ENCODE measurements at places on chromosomes 16 and 17.

- no peak for DNase-seq
Observed at GRCh38 chr16:81567987-81568748, 123.6 kb downstream of the CMIP start.

DNA sequence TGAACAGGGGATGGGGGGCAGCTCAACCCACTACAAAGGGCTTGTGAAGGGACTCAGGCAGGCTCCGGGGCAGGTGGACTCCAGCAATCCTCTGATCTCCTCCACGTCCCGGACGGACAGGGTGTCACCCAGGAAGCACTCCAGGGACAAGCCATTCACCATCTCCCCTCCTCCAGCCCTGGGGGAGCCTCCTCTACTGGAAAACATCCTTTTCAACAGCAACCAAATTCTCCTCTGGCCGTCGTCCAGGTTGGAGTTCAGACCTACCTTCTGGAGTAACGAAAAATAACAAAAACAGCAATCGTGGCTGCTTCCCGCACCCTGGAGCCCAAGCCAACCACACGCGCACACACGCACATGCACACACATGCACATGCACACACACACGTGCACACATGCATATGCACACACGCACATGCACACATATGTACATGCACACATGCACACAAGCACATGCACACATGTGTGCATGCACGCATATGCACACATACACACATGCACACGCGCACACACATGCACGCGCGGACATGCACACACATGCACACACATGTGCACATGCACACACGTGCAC lies 8.9 kb upstream of the RBFOX3 start:
- DNase-seq = no peak

- DNase-seq = no peak
Observed at GRCh38 chr17:28963055-28963611, 11.8 kb upstream of the PHF12 start.

DNA sequence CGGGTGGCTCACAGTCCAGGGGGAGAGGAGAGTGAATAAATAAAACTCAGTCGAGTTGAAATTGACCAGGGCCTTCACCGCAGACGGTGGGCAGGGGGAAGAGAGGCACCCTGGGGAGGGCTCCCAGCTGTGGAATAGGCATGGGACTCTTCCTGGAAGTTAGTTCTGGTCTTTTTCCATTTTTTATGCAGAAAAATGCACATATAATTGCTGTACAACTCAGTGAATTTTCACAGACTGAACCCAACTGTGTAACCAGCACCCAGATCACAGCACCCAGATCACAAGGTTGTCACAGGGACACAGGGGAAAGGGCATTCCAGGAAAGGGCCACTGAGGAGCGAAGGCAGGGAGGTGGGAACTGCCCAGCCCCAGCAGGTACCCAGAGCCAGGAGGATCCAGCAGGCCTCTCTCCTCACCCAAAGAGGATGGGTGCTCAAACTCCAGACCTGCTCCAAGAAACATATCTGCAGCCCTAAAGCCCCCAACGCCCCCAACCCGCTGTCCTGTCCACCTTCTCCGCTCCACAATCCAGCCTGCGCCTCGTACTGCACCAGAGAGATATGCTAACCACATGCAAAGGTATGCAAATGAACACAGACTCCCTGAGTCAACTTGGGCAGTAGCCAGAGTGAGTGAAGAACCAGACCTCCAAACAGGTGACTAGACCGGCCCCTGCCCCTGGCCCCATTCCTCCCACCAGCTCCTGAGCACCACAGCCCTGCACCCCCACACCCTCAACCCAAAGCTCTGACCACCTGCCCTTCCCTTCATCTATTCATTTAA lies 29.1 kb upstream of the EIF1 start:
- no peak for DNase-seq

DNA sequence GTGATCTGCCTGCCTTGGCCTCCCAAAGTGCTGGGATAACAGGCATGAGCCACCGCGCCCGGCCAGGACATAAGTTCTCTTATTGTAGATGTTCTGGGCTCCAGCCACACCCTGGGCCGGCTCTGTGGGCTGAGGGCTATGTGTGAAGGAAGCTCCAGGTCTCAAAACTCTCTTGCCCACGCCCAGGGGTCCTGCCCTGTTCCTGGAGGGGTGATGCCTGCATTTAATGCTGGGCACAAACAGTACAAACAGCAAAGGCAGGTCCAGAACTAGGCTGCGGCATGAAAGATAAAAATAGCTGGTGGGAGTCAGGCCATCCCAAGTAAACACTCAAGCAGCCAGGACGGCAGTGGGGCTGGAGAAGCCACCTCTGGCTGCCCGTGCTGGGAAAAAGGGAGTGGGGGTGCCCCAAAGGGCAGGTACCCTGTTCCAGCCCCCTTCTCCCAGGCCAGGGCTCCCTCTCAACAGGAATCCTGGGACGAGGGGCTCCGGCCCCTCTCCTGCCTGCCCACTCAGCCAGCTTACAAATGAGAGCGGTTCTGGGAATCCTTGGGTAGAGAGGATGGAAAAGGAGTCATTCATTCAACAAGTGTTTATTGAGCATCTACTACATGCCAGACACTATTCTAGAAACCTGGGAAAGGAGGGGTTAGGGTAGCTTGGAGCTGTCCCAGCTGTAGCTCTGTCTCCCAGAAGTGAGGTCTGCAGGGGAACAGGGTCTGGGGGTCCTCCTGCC lies 4.6 kb downstream of the TRIM47 start:
- no peak for DNase-seq

DNA sequence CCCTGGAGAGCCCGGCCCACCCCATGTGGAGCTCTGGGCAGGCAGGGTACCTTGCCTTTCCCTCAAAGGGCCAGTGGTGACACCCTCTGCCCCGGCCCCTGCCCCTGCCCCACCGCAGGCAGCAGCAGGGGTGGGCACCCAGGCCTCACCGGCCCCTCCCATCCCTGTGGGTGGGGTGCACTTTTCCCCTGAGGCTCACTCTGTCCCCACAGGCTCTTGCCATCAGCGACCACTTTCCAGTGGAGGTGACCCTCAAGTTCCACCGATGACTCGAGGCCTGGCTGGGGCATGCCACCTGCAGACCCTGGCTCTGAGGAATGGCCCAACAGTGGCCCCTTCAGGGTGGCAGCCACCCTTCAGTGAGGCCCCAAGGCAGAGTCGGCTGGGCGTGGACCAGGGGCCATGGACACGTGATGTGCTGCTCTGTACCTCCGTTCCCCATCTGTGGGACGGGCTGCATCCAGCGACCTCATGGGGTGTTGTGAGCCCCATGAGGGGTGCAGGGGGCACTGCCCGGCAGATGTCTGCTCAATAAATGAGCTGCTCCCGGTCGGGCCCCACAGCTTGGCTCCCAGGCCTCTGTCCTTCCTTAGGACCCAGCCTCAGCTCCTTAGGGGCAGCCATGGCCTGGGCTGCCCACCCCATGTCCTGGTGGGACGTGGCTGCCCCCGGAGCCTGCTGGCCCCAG lies 2.0 kb downstream of the DNASE1L2 start:
- DNase-seq = no peak

DNA sequence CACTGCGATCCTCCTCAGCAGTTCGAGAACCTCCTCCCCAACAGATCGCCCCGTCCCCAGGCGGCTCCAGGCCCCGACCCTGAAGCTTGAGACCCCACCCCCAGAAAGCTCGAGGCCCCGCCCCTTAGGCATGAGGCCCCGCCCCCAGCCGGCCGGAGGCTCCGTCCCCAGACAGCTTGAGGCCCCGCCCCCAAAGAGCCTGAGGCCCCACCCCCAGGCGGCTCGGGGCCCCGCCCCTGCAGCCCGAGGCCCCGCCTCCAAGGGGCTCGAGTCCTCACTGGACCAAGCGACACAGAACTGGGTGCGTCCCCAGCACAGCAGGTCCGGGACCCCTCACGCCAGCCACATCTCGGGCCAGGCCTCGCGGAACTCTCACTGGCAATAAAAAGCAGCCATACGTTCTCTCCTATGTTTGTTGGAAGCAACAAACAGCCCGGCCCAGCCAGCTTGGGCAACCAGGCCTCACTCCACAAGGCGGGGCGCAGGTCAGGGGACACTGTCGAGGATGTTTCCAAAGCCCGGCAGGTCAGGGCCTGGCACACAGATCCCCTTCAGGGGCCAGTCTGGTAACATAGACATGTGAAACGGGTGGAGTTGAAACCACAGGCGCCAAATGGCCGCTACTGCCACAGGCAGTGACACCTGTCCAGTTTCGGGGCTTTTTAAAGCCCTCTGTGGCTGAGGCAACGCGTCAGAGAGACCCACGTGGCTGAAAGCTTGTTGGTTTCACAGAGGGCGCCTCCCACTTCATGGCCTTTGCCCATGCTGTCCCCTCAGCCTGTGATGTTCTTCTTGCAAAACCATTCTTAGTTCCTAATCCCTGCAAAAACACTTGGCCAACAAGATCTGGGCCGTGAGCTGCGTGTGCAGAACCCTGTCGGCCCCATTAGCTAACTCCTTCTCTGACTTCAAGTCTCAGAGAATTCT lies 224.2 kb downstream of the PARN start:
- DNase-seq = peak; percentile 12

GRCh38 chr16:5560084-5560483 lies 462.5 kb upstream of the EEF2KMT start:
- no peak for DNase-seq

DNA sequence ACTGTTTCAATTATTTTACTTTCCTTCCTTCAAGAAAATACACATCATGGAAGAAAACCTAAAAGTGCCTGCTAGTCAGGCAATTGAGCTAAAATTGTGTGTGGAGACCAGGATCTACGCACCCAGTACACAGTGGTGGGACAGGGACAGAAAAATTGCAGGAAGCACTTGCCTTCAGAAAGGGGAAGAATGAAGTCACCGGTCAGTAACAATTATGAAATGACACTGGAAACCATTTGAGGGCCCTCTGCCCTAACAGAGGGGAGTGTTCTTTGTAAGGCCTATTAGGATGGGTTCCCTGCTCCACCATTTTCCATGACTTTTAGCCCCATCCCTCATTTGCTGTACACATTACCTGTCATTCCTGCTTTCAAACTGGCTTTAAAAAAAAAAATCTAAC lies 4.5 kb upstream of the PHAF1 start:
- no peak for DNase-seq

DNA sequence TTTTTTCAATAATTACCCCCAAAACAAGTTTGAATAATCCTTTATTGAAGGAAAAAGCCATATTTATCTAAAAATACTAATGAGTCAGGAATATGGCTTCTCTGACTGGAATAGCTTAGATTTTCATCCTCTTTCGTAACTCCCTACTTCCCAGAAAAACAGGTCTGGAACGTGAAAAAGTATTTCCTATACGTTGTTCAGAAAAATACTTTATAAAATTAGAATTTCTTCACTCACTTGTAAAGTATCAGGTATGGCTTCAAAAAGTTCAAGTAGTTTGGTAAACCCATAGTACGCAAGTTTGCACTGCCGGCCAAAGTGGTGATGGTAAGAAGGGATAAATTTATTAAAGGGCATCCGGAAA lies 33.7 kb downstream of the MARF1 start:
- DNase-seq = no peak

GRCh38 chr16:89555780-89556179 lies 4.7 kb upstream of the RPL13 start:
- DNase-seq = no peak

DNA sequence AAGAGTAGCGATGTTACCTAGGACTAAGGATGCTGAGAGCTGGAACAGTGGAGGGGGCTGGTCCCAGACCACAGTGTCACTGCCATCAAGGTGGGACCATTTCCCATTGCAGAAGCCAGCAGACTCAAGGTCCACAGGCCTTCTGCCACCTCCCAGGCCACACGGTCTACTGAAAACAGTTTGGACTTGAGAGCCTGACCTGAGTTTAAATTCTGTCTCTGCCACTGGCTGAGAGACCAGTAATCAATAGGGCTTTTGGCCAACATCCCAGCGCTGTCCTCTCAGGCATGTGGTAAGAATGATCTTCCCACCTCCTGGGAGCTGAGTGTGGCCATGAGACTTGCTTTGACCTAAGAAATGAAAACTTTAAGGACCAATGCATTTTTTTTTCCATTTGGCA lies 331.4 kb upstream of the CDH5 start:
- no peak for DNase-seq

GRCh38 chr17:49955157-49955556 lies 13.8 kb upstream of the DLX4 start:
- DNase-seq = no peak

DNA sequence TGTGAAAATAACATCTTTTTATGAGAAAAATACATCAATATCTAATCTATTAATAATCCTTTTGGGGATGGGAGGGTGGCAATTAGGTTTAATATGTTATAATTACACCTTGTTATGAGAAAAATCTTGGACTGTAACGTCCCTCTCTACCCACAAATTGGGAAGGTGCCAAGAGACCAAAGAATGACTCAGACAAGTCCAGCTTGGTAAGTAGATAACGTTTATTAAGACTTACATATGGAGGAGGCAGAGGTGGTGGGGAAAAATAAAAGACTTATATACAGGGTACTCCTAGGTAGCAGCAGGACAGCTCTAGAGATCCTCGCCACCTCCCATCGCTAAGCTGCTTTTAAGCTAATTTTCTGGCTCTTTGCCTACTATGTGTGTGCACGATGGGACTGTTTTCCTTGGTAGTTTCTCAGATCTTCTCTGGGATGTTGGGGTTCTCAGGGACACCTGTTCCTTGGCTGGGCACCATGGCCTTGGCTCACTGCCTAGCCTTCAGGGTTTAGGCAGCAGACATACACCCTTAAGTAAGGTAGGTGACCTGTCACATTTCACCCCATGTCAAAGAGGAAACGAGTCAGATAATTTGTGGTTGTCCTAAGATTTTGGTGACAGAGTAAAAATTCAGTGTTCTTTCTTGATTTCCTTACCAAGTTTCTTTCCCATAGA lies 31.5 kb downstream of the RBL2 start:
- no peak for DNase-seq

DNA sequence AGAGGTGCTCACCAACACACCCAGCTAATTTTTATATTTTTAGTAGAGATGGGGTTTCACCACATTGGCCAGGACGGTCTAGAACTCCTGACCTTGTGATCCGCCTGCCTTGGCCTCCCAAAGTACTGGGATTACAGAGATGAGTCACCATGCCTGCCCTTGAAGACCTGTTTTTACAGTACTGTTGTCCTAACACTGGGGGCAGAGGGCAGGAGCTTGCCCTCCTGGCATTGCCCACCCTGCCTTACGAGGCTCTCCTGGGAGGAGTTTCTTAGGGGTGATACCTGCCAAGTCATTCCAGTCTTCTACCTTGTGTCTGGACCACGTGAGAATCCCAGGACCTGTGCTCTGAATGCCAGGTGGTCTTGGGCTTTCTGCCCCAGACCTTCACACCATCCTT lies 2.7 kb downstream of the ASPSCR1 start:
- no peak for DNase-seq

DNA sequence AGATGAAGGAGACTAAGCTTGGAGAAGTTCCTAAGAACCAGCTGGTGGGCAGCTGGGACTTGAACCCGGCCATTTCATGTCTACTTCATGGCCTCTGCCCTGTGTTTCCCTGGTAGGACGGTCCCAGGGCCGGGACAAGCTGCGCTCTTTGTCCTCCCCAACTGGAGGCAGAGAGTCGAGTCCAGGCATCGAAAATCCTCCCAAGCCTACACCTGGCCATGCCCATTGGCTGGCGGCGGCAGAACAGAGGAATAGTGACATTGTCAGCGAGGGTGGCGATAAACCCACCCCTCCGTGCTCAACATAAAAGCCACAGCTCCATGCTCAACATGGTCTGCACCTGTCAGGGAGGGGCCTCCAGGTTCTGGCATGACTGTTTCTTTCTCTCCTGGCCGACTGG lies 77.7 kb downstream of the RBFOX3 start:
- DNase-seq = no peak

GRCh38 chr16:2043667-2044451 lies 3.8 kb downstream of the NTHL1 start:
- no peak for DNase-seq

Data from SK-MEL-5 (cell line).